Cortex of kidney (tissue), 1 donor: ENCODE measurements at places on chromosomes 16 and 17.

GRCh38 chr16:8673611-8674412 is 605 bp upstream of the ABAT start:
- DNase-seq = no peak

- DNase-seq = no peak
These were observed 53.7 kb upstream of the ETV4 start for GRCh38 chr17:43599835-43600234.

DNA sequence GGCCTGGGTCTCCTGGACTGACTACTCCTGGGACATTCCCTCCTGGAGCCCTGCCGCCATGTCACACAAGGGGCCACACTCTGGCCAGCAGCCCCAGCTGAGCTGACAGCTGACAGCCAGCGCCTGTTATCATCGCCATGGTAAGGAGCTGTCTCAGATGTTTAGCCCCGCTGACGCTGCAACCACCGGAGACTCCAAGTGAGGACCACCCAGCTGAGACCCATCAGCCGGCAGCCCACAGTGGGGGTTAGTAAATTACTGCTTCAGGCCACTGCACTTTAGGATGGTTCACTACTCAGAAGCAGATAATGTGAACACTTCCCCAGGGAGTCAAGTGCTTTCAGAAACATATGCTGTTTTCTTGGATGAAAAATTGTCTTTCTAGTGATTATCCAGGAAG is 14.6 kb upstream of the SPHK1 start:
- no peak for DNase-seq

DNA sequence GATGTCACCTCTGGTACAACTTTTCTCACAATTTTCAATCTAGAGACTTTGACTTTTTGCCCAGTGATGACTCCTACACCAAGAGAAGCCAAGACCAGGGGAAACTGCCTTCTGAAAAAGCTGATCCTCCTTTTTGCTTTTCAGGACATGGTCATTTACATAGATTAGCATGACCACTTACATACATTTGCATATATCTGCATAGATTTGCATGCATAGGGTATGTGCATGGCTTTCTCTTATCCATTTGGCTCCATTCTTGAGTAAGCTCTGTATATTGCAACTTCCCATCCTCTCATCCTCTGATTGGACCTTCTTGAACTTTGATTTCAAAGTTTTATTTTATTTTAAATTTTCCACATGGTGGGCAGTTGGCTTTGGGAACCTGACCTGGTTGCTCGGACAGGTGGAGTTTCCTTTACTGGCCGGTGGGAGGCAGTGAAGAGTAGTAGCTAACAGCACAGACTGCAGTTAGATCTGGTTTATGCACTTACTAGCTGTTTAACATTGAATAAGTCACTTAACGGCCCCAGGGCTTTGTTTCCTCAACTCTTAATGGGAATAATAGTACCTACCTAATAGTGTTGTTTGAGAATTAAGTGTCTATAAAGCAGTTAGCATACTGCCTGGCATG is 92.9 kb downstream of the GPR139 start:
- DNase-seq = no peak

DNA sequence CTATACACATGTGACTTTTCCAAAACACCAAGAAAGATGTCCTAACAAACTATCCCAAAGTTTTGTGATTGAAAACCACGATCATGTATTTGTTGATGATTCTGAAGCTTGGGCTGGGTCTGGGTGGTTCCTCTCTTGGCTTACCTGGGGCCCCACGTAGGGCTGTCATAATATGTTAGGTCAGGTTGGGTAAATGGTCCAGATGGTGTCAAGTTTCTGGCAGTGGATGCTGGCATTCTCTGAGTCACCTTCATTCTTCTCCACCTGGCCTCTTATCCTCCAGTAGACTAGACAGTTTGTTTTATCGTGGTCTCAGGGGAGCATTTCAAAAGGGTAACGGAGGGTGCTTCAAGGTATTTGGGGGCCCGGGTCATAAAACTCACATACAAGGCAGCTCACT is 39.4 kb downstream of the SYCE1L start:
- no peak for DNase-seq

- DNase-seq = no peak
These were observed 381 bp upstream of the HSD11B2 start for GRCh38 chr16:67430504-67430976.

DNA sequence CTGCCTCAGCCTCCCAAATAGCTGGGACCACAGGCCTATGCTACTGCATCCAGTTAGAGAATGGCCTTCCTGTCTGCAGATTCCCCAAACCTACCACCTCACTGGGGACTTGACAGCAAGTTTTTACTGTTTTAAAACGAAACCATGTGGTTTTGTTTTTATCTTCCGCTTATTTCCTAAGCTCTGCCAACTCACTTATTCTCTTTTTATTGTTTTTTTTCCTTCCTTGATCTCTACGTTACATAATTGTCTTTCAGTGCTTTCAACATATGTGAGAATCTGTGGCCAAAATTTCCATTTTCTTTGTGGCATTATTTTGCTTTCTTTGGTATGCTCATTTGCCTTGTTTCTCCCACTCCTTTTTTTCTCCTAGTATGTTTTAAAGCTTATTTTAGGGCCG is 14.6 kb upstream of the SLC38A7 start:
- DNase-seq = no peak

GRCh38 chr17:60630352-60630751 is 30.4 kb downstream of the PPM1D start:
- no peak for DNase-seq

DNA sequence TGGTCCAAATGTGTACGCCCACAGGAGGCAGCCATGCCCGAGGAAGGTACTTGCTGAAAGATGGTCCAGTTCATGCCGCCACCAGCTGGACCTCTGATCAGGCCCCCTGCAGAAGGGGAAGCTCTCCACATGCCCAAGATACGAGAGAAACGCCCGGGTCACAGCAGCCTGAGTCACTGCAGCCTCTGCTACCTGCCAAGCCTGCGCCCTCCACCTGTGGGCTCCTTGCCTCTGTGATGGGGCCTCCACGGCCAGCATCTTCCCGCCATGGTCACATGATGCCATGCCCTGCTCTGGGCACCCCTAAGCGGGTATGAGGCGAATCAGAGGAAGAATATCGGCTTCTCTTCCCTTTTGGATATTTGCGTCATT is 13.7 kb upstream of the KREMEN2 start:
- no peak for DNase-seq

- no peak for DNase-seq
These were observed 52.2 kb upstream of the STH start for GRCh38 chr17:45946841-45947256.

- DNase-seq = no peak
These were observed 20.8 kb upstream of the DNAH17 start for GRCh38 chr17:78598013-78598471.

DNA sequence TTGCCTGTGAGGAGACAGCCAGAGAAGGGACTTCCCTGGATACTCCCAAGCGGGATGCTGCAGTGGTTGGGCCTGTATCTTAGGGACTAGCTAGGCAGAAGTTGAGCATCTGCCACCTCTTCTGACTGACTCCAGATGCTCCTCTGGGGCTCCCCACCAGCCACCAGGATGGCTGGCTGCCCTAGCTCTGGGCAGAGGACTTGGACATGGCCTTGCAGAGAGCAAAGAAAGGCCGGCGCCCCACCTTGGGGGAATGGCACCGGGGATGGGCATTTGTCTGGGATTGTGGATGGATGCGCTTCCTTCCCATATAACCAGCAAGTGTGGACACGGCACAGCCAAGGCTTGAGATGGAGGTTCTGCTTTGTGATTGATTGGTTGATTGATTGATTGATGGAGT is 69.0 kb downstream of the OR1D5 start:
- DNase-seq = no peak

GRCh38 chr16:90046122-90046970 is 27.1 kb upstream of the DBNDD1 start:
- no peak for DNase-seq

DNA sequence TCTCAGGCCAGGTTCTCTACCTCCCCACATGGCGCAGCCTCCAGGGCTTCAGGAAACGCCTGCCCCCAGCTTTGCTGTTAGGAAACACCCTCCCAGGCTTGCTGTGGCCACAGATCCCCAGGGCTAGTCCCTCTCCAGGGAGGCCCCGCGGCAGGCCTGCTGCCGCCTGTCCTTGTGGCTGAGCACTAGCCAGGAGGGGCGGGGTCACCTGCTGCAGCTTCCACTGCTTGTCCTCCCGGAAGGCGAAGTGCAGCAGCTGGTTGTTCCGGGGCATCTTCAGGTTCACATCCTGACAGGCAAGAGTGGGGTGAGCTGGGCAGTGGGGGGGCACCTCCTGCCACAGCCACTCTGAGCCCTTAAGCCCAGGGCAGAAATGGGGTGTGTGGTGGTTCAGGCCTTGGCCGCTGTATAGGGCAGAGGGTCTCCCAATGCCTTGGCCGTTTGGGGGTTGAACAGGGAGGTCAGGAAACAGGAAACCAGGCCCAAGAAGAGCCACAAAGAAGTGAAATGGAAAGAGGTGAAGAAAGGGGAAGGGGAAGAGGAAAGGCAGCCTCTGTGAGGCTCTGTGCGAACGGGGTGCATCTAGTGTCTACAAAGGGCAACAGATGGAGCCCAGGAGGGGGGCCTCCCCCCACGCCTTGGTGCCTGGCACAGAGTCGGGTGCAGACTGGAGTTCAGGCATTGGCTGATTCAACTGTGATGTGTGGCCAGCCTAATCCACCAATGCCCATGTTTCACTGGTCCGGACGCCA is 2.0 kb downstream of the ROGDI start:
- DNase-seq = no peak

- no peak for DNase-seq
These were observed 47.5 kb downstream of the FOXL1 start for GRCh38 chr16:86625821-86626220.

DNA sequence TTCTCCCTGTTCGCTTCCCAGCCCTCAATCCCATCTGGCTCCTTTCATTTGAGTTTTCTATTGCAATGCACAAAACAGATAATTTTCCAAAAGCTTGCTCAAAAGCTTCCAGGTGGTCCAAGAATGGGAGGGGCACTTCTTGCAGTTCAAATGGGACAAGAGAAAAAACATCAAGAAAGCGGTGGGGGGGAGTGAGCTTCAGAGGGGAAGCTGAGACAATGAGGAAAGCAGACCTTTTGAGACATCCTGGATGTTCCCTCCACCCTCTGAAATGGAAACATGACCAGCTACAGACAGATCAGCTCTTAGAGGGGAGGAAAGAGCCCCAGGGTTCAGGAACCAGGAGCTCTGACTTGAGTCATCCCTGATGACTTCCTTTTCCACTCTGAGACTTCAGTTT is 368.2 kb downstream of the SLC39A11 start:
- no peak for DNase-seq

DNA sequence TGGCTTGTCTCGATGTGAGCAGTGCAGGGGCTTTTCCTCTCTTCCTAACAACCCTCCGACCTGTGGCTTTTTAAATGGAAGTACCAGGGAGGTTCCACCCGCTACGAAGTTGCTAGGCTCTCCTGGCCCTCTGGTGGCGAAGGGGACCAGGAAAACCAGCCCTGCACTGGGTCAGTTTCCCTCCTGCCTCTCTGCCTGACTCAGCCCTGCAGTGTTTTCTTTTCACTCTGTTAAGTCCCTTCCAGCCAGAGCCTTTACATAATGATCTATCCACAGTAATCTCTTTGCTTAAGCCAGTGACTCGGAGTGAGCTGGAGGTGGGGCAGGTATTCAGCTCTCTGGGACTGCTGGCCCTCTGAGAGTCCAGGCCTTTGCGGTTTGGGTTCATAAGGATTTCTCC is 331.3 kb upstream of the EEF2KMT start:
- no peak for DNase-seq

DNA sequence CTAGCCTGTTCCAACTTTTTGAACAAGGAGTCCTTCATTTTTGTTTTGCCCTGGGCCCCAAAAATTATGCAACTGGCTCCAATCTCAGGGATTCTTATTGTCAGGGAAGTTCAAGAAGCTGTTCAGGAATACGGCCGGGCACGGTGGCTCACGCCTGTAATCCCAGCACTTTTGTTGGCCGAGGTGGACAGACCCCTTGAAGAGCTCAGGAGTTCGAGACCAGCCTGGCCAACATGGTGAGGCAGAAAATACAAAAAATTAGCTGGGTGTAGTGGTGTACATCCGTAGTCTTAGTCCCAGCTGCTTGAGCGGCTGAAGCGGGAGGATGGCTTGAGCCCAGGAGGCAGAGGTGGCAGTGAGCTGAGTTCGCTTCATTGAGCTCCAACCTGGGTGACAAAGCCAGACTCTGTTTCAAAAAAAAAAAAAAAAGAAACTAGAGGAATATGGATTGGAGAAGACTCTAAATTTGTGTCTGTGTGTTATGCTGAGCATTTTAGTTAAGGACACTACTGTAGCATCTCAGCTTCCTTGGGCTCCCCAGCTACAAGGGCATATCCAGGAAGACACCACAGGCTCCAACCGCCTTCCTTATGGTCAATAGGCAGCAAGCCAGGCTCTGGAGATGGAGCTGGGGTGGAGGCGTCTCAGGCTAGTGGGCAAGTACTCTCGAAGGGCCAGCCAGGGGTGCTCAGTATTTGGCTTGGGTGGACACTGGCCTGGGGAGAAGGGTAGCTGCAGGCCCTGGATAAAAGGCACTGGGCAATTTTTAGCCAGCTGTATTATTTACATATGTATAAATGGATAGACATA is 56.8 kb upstream of the CREBBP start:
- DNase-seq = no peak

DNA sequence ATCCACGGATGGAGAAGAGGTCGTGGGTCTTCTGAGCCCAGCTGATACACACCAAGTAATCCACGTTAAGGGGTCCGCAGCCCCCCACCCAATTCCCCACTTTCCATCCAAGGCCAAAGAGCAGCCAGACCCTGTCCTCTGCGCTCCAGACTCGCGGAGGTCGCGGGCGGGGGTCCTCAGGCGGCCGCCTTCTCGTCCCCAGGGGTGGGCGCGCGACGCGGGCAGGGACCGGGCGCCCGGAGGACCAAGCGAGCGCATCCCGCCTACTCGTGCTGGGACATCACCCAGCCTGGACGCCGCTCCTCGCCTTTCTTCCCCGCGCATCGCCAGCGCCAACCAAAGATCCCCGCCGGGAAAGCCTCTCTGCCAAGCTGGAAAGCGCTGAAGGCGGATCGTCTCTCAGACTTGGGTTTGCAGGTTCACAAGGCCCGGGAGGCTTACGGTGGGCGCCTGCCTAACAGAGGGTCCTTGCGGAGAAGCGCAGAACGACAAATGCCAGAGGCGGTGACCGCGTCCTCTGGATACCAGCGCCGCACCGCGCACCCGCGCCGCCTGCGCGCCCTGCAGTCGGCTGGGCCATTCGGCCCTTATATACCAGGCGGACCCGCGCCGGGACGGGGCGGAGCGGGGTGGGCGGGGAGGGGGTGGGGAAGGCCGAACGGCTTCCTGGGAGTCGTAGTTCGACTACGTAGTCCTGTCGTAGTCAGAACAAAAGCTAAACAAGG is 471.6 kb downstream of the SOX9 start:
- DNase-seq = no peak

DNA sequence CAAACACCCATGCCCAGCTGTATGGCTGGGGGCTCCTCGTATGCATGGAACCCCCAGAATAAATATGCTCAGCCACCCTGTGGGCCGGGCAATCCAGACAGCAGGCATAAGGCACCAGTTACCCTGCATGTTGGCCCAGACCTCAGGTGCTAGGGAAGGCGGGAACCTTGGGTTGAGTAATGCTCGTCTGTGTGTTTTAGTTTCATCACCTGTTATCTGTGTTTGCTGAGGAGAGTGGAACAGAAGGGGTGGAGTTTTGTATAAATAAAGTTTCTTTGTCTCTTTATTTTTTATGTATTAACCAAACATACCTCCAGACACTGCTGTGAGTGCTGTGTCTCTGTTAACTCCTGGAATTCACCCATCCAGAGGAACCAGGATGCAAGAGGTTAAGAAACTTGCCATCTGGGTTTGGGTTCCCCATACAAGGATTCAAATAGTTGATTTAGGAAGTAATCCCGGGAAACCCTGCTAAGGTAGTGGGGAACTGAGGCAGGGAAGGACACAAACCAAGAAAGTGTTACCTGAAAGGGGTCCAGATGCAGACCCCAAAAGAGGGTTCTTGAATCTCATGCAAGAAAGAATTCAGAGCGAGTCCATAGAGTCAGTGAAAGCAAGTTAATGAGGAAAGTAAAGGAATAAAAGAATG is 37.4 kb upstream of the IL21R start:
- DNase-seq = no peak
